ENCODE measurements at places on chromosomes 5 and 9.

DNA sequence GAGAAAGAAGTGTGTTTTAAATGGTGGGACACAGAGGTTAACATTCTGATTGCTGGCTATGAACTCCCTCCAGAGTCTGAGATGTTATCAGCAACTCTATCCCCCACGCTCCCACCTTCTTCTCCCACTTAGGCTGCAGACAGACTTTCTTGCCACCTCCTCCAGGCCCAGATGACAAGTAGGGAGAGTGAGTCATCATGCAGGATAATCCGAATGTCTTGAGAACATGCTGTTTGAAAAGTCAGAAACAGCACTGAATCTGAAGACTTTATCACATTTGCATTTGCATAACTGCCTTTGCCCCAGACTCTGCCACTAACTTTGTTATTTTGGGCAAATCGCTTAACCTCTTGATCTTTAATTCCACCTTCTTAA is 139.8 kb downstream of the ESM1 start:
- DNase-seq: no peak

GRCh38 chr5:75049456-75050351 is 2.7 kb downstream of the GCNT4 start:
- no peak for DNase-seq

GRCh38 chr5:96247097-96247701 is 185.8 kb downstream of the PCSK1 start:
- DNase-seq: no peak

- DNase-seq: no peak
These were observed 153.3 kb downstream of the PJA2 start for GRCh38 chr5:109256486-109256885.

DNA sequence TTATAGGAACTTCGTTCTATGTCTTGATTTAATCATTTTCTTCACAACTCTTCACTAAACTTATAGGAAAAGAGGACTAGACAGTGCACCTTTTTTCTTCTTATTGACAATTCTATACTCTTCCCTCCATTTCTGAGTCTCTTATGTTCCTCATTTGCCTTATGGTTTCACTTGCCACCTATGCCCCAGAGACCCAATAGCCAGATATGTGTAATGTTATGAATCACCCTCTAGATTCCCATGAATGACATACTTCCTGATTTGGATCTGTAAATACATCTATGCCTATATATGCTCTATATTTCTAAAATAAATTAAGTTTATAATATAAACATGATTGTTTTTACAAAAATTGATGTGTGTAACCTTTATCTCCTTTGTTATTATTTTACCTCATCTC is 514.1 kb upstream of the MEF2C start:
- no peak for DNase-seq

GRCh38 chr9:128825923-128826700 is 3.5 kb downstream of the SPOUT1 start:
- peak; percentile 22 for DNase-seq

DNA sequence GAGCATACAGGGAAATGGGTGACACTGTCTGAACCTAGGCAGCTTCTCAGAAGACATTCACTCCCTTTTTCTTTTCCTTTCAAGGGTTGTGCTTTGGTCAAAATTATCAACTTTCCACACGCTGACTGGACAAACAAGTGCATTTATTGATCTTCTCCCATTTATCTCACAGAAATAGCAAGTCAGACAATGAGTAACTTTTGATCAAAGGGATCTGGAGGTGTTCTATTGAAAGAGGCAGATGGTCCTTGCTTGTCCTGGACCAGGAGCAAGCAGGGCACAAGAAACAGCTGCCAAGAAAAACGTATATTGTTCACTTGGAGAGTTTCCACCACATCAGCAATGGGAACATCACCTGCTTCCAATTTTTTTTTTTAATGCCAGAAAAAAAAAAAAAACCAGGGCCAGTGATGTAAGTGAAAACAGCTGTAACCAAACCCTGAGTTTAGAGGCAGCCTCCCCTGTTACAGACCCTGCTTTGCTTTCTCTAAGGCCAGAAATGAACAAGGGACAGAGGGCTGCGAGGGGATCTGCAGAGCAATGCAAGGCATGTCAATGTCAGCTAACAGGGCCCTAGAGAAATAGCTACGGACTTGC is 79.8 kb downstream of the NIPSNAP3B start:
- no peak for DNase-seq

- DNase-seq: no peak
These were observed 17.9 kb upstream of the GFPT2 start for GRCh38 chr5:180370861-180371641.

- DNase-seq: no peak
These were observed 197.1 kb downstream of the MEF2C start for GRCh38 chr5:88685591-88686541.

All from Right ventricle myocardium inferior (tissue), 1 donor.